Small intestine (tissue), 16 donors: ENCODE measurements at places on chromosomes 1 and 21.

DNA sequence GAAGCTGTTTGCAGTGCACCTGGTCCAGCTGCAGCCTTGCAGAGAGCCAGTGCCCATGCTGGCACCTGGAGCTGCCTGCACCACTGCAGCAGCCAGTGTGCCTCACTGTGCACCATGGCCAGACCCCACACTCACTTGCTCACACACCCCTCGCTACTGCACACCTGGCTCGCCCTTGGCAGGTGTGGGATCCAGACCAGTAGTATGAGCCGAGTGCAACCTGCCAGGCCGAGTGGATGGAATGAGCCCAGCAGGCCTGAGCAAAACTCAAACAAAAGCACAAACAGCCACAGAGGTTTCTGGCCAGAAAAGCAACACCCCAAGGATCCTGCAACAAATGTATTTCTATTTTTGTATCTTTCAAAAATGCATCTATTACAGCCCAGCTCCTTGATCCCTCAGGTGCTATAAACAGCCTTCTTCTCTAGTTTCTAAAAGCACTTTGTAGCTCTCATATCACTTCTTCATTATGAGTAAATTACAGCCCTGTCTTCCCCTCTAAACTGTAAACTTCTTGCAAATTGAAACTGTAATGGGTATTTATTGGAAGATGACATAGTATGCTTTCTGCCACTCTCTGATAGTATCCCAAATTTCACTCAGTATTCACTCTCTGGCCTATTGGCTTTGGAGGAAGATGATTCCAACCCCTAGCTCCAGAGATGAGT is 72.2 kb upstream of the LPGAT1 start:
- H3K36me3 ChIP-seq, result no peaks in the 10 kb centered on the region
- H3K4me1 ChIP-seq, result peaks cover 3% of the 10 kb centered on the region
- H3K27ac ChIP-seq, result peak overlapping the region; percentile 65
- no peaks in the 10 kb centered on the region for H3K27me3 ChIP-seq

DNA sequence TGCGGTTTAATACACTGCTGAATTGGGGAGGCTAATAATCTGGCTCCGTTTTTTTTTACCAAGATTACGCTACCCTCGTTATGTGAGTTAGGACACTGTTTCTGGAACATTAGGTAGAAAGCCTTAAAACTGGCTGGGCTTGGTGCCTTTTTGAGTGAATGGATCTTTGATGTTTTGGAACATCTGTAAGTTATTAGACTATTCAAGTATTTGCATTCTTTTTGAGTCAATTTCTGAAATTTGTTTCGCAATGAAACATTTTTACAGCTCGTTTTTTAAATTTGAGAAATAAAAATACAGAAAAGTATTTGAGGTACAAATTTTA is 106.9 kb downstream of the LTN1 start:
- H3K4me1 ChIP-seq, result no peaks in the 10 kb centered on the region
- H3K36me3 ChIP-seq, result peaks cover 4% of the 10 kb centered on the region
- no peak for DNase-seq
- no peak overlapping the region for H3K27ac ChIP-seq
- peaks cover 2% of the 10 kb centered on the region for H3K27me3 ChIP-seq

DNA sequence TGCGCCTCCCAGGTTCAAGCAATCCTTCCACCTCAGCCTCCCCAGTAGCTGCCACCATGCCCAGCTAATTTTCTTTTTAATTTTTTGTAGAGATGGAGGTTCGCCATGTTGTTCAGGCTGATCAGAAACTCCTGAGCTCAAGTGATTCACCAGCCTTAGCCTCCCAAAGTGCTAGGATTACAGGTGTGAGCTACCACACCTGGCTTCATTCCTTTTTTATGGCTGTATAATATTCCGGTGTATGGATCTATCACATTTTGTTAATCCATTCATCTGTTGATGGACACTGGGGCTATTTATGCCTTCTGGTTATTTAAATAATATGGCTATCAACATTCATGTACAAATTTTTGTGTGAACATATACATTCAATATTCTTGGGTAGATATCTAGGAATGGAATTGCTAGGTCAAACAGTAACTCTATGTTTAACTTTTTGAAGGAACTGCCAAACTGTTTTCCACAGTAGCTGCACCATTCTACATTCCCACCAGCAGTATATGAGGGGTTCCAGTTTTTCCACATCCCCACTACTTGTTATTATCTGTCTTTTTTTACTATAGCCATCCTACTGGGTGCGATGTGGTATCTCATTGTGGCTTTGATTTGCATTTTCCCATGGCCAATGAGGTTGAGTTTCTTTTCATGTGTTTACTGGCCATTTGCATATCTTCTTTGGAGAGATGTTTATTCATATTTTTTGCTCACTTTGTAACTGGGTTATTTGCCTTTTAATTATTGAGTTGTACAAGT is 11.0 kb downstream of the SLC27A3 start:
- no peak for DNase-seq
- H3K36me3 ChIP-seq, result no peaks in the 10 kb centered on the region
- no peak overlapping the region for H3K4me3 ChIP-seq
- H3K27me3 ChIP-seq, result no peaks in the 10 kb centered on the region
- H3K4me1 ChIP-seq, result peaks cover 7% of the 10 kb centered on the region

DNA sequence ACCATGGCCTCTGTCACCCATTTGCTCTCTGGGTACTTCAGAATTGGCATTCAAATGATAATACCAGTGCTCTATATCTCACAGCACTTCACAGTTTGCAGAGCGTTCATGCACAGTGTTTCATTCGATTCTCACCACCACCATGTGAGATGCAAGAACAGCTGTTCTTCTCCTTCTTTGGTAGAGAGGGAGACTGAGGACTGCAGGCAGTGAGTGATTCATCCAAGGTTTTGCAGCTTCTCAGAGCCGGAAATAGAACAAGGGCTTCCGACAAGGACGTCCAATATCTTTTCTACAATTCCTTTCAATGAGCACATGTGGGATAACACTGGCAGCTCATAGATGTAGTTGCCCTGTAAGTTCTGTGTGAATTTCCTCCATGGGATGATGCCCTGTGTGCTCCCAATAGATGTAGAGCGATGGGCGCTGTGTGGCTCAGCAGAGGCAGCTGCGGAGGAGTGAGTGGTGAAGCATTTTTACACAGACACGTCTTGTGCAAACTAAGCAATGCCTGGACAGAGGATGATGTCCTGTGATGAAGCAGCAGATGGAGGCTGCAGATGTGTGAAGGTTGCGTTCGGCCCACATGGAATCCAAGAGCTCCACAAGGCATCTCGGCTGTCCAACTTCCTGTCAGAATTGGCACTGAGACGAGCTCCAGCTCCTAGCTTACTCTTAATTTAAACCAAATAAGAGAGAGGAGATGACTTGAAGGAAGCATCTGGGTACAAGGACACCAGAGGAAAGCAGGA is 24.9 kb downstream of the MT1HL1 start:
- no peaks in the 10 kb centered on the region for H3K27me3 ChIP-seq
- no peaks in the 10 kb centered on the region for H3K36me3 ChIP-seq
- no peaks in the 10 kb centered on the region for H3K4me1 ChIP-seq
- DNase-seq, result no peak

DNA sequence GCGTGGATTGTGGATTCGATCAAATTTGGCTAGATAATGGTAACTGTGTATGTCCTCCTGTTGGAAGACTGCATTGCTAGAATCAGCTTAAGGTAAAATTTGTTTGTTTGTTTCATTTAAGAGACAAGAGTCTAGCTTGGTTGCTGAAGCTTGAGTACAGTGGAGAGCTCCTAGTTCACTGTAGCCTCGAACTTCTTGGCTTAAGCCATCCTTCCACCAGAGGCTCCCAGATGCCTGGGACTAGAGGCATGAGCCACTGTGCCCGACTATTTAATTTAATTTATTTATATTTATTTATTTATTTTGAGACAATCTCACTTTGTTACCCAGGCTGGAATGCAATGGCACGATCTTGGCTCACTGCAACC is 1.5 kb downstream of the PHACTR4 start:
- H3K36me3 ChIP-seq, result no peaks in the 10 kb centered on the region
- H3K4me1 ChIP-seq, result peaks cover 4% of the 10 kb centered on the region
- no peak overlapping the region for H3K4me3 ChIP-seq
- H3K27ac ChIP-seq, result no peak overlapping the region
- peak; percentile 18 for DNase-seq

- no peaks in the 10 kb centered on the region for H3K27me3 ChIP-seq
- peaks cover 35% of the 10 kb centered on the region for H3K4me1 ChIP-seq
- no peaks in the 10 kb centered on the region for H3K36me3 ChIP-seq
- H3K27ac ChIP-seq, result peak overlapping the region; percentile 89
Measured at GRCh38 chr1:34618381-34618780, 136.5 kb upstream of the GJB5 start.

DNA sequence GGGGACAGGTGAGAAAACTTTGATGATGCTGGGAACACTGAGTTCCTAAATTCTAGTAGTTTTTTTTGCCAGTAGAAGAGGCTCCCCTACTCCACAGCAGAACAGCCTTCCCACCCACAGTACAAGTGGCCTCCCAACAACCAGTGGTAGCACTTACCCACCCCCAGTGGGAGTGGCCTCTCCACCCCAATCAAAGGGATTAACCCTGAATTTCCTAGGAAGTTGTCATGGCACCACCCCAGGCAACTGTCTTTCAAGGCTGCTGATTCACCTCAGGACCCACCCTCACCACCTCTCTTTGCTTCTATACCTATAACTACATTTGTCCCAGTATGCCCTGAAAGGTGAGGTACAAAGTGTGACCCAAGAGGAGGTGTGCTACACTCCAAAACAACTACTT is 81.4 kb upstream of the PRDX6 start:
- H3K4me3 ChIP-seq, result no peak overlapping the region
- H3K4me1 ChIP-seq, result no peaks in the 10 kb centered on the region
- H3K27ac ChIP-seq, result no peak overlapping the region
- H3K36me3 ChIP-seq, result no peaks in the 10 kb centered on the region
- no peak for DNase-seq

DNA sequence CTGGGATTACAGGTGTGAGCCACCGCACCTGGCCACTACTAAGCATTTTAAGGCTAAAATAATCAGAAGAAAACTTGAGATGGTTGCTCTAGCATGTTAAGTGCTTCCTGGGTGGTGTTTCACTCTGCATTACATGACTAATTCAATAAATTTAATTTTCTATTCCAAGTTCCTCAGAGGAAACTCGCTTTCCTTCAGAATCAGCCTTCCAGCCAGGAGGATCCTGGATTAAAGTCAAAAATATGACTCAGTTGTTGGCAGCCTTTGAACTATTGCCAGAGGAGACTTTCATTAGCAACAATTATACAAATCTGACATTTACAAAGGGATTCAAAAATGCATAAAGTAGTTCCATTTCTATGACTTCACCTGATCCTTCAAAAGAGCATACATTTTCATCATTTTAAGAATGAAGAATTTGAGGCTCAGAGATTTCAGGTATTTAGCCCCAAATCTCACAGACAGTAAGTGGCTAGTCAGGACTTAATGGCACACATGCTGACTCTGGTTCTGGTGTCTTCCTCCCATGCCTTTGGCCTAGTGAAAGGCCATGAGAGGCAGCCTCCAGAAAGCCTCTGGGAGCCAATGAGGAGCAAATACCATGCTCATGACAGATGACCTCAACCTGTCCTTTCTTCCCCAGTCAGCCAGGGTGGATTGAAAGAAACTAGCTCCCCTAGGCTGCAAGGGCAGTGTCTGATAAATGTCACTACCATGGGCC is 115.7 kb downstream of the MAP3K21 start:
- no peaks in the 10 kb centered on the region for H3K27me3 ChIP-seq
- no peak for DNase-seq
- no peak overlapping the region for H3K4me3 ChIP-seq
- H3K36me3 ChIP-seq, result no peaks in the 10 kb centered on the region
- no peaks in the 10 kb centered on the region for H3K4me1 ChIP-seq

DNA sequence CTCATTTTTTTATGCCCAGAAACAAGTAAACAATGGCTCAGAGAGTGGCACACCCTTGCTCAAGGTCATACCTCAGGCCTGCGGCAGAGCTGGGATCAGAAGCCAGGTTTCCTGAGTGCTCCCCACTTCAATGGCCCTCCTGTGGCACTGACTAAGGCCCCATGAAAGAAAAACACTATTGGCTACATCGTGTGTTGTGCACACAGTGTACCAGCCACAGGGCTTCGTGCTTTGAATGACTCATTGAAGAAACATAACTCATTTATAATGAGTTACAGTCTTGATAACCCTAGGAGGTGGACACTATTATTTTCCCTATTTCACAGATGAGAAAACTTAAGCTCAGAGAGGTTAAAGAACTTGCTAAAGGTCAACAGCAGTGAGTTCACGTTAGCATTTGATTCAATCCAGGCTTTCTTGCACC is 91.2 kb downstream of the TRABD2B start:
- no peaks in the 10 kb centered on the region for H3K4me1 ChIP-seq
- H3K36me3 ChIP-seq, result peaks cover 2% of the 10 kb centered on the region
- H3K27me3 ChIP-seq, result no peaks in the 10 kb centered on the region

- H3K4me3 ChIP-seq, result no peak overlapping the region
- peak overlapping the region; percentile 7 for H3K27ac ChIP-seq
- DNase-seq, result peak; percentile 15
- no peaks in the 10 kb centered on the region for H3K4me1 ChIP-seq
- no peaks in the 10 kb centered on the region for H3K36me3 ChIP-seq
Measured at GRCh38 chr1:218347336-218347722, 2.2 kb downstream of the TGFB2 start.

- no peak overlapping the region for H3K27ac ChIP-seq
- H3K4me1 ChIP-seq, result no peaks in the 10 kb centered on the region
- DNase-seq, result no peak
- H3K36me3 ChIP-seq, result no peaks in the 10 kb centered on the region
Measured at GRCh38 chr1:102431253-102431652, 434.5 kb upstream of the OLFM3 start.

DNA sequence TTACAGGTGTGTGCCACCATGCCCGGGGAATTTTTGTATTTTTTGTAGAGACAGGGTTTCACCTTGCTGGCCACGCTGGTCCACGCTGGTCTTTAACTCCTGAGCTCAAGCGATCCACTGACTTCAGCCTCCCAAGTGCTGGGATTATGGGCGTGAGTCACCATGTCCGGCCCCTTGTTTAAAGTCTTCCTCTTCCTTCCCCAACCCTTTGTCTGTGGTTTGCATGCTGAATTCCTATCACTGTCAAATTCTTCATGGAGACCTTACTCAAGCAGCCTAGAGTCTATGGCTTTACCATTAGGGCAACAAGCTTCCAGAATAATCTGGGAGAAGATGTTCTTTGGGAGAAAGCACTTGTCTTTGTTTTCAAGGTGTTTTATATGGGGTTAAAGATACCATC is 34.7 kb downstream of the B3GALT5 start:
- H3K4me1 ChIP-seq, result no peaks in the 10 kb centered on the region
- H3K4me3 ChIP-seq, result no peak overlapping the region
- no peaks in the 10 kb centered on the region for H3K27me3 ChIP-seq
- no peak for DNase-seq
- no peak overlapping the region for H3K27ac ChIP-seq

DNA sequence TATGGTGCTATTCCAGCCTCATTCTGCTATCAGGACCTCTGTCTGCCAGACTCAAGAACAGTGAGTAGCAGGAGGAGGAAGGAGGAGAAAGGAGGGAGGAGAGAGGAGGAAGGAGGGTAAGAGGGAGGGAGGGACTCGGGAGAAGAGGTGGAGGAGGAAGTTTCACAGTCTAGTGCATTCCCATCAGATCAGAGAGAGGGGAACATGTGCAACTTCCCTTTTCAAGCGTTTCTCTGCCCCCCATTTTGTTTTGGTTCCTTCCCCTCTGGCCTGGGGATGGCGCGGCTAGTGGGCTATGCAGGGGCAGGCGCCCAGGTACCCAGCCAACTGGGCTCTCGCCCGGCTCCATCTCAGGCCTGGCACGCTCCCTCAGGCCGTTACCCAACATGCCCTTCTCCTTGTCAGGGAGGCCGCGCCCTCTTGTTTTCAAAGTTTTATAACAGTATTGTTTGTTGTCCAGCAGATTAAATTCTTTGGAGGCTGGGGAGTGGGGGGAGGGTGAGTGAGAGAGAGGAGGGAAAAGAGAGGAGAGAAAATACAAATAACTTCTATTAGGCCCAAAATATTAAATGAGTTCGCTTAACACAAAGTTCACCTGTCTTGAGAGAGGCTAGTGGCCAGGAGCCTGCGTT is 56.0 kb downstream of the CD46 start:
- no peaks in the 10 kb centered on the region for H3K27me3 ChIP-seq
- peaks cover 3% of the 10 kb centered on the region for H3K4me1 ChIP-seq
- no peak for DNase-seq
